A172 (cell line): ENCODE measurements at places on chromosomes 2 and 18. TPM values are rescaled to one million over a fixed set of nuclear protein-coding genes. Genes with fewer than 3 reads are reported as not detected.

The PPIL3 gene
- total RNA-seq = 89.1 and 173 TPM in 2 replicates

The MITD1 gene
- 79.9 and 80.1 TPM in 2 replicates for total RNA-seq

The HYCC2 gene
- 8.6 and 22.8 TPM in 2 replicates for total RNA-seq

The INPP5D gene
- total RNA-seq = 0.84 and 0.86 TPM in 2 replicates

The SH3BP4 gene
- total RNA-seq = 53.3 and 56.4 TPM in 2 replicates

The DSG1 gene
- not detected in 2 replicates for total RNA-seq

The HNMT gene
- total RNA-seq = 22.6 and 32.8 TPM in 2 replicates

The POTEI gene
- total RNA-seq = not detected in 2 replicates

The CIAO1 gene
- total RNA-seq = 118 and 119 TPM in 2 replicates
